ENCODE measurements at places on chromosomes 4 and X. TPM values are rescaled to one million over a fixed set of nuclear protein-coding genes. Genes with fewer than 3 reads are reported as not detected.

The MAGEA1 gene
- not detected for polyA plus RNA-seq

The MAGEA4 gene
- polyA plus RNA-seq, result not detected

The MTMR8 gene
- 1.3 TPM for polyA plus RNA-seq

GRCh38 chrX:65668377-65669310 is 1.2 kb downstream of the MSN start:
- DNase-seq, result no peak

DNA sequence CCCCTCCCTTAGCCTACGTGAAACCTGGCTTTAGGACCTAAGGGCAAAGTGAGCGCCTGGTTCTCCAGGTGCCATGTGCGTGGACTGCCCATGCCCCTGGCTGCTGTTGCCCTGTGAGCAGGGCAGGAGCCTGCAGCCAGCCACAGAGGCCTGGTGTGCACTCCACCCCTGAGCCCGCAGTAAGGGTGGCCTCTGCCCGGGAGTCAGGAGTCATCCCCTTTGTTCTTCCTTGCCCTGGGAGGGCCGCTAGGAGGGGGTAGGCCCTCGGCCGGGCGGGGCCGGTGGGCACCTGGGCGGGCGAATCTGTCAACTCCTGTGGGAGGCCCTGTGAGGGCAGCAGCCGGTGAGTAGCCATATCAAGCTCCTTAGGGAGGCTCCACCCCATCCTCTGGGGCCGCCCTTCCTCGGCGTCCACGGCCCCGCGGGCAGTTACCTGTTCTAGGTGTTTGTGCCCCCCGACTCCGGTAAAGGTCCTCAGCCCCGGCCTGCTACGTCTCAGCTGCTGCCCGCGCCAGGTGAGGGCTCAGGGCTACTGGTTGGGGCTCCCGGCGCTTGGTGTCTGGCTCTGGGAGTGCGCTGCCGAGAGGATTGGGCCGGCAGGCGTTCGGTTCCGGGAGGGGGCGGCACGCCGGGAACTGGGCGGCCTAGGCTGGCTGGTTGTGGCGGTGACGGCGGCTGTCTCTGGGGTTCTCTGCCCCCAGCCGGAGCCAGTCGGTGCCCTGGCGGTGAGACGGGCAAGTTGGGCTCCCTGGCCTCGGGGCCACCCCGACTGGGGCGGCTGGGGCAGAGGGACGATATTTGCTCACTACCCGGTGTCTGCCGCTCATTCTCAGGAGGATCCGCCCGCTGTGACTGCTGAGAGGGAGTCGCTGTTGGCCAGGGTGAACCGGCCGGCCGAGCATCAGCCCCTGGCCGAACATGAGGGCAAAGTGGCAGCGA is 1060.2 kb downstream of the TECRL start:
- DNase-seq, result no peak

DNA sequence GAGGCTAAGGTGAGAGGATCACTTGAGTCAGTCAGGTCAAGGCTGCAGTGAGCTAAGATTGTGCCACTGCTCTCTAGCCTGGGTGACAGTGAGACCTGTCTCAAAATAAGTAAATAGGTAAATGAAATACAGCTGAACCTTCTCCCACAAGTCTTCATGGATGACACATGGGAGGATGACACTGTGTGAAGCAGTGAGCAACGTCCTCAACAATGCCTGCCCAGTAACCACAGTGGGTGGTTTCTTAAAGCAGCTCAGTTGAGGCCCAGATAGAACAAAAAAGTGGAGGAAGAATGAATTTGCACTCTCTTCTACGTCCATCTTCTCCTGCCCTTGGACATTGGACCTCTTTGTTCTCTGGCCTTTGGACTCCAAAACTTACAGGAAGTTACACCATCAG is 52.7 kb downstream of the MSX1 start:
- DNase-seq, result no peak

GRCh38 chrX:12866451-12867377 is at the start of gene TLR7:
Gene TLR7 (plus strand): TSS chrX:12867072. CDS start chrX:12867579, 507 bp downstream.
- DNase-seq, result no peak

The GC gene
- not detected for polyA plus RNA-seq

DNA sequence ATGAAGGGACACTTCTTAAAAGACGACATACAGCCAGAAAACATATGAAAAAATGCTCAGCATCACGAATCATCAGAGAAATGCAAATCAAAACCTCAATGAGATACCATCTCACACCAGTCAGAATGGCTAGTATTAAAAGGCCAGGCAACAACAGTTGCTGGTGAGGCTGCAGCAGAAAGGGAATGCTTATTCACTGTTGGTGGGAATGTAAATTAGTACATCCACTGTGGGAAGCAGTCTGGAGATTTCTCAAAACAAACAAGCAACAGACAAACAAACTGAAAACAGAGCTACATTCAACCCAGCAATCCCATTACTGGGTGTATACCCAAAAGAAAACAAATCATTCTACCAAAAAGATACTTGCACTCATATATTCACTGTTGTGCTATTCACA is 197.9 kb downstream of the EVC2 start:
- DNase-seq, result no peak

The MGARP gene
- polyA plus RNA-seq, result 0.28 TPM

- DNase-seq, result no peak
Observed at GRCh38 chr4:173793937-173794510, 264.0 kb upstream of the HAND2 start.

- DNase-seq, result peak; percentile 36
Observed at GRCh38 chr4:112327965-112328733, 31.0 kb downstream of the ALPK1 start.

The TCEAL6 gene
- polyA plus RNA-seq, result not detected

GRCh38 chr4:142322996-142323395 is 523.1 kb downstream of the INPP4B start:
- DNase-seq, result no peak

DNA sequence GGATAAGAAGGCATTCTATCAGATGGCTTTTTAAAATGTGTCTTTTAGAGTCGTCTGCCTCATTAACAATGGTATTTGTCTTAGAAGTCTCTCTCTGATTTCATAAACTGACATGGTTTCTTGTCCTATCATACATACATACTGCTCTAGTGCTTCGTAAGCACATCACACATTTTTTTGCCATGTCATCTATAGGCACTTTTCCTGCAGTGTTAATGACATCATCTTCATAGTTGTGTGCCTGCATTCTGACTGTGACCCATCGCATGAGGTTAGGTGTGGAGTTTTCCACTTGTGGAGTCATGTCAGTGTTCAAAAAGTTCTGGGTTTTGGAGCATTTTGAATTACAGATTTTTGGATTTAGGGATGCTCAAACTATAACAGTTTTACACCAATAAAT is 361.6 kb upstream of the SPOCK3 start:
- no peak for DNase-seq

Data from forelimb muscle (tissue), 1 donor.